Endothelial cell (in vitro differentiated cells): ENCODE measurements at places on chromosomes 16 and 17.
A peak's percentile ranks its signal among the peaks of the same experiment; 100 is the strongest.

DNA sequence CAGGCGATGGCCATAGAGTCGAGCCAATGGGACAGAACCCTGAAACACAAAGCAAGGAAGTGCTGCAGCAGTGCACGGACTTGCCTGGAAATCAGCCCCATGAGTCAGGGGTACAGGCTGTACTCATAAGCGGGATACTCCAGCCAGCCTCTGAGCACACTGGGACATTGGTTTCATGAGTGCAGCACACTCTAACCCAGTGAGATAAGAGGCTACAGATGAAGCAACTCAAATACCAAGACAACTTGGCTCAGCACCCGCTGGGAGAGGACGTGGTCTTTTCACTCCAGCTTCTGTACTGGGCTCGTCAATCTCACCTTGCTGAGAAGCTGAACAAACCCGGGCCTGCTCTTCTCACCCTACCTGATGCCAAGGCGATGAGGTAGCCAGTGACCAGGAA is 98.2 kb downstream of the AXIN2 start:
- no peaks in the 10 kb centered on the region for H3K27me3 ChIP-seq
- no peaks in the 10 kb centered on the region for H3K4me1 ChIP-seq
- H3K4me3 ChIP-seq = no peak overlapping the region
- no peak for DNase-seq
- no peak overlapping the region for H3K27ac ChIP-seq

- H3K27me3 ChIP-seq = no peaks in the 10 kb centered on the region
- H3K4me3 ChIP-seq = no peak overlapping the region
- H3K36me3 ChIP-seq = peaks cover 40% of the 10 kb centered on the region
- no peak for DNase-seq
- no peaks in the 10 kb centered on the region for H3K4me1 ChIP-seq
These were observed 43.2 kb downstream of the GOSR1 start for GRCh38 chr17:30520436-30520835.

DNA sequence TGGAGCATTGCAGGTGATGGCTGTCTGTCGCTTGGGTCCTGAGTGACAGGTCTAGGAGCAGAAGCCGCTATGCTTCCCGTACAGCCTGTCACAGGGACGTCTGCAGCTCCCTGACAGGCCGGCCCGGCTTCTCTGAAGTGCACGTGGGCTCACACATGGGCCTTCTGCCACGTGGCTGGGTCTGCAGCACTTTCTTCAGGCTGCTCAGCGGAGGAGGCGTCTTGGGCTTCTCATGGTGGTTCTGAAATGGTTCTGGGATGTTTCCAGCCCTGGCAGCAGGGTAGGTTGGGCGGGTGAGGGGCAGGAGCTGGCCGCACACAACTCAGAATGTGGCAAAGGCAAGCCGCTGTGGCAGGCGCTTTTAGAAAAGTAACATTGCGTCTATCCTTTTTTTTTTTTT is 80.3 kb upstream of the ZNF750 start:
- DNase-seq = no peak
- peaks cover 3% of the 10 kb centered on the region for H3K4me1 ChIP-seq
- H3K27ac ChIP-seq = no peak overlapping the region
- no peak overlapping the region for H3K4me3 ChIP-seq
- H3K36me3 ChIP-seq = peaks cover 16% of the 10 kb centered on the region

- DNase-seq = peak; percentile 41
- peaks cover 4% of the 10 kb centered on the region for H3K4me1 ChIP-seq
- H3K4me3 ChIP-seq = no peak overlapping the region
- H3K36me3 ChIP-seq = no peaks in the 10 kb centered on the region
- peaks cover 8% of the 10 kb centered on the region for H3K27me3 ChIP-seq
- no peak overlapping the region for H3K27ac ChIP-seq
These were observed 32.8 kb downstream of the MYO15A start for GRCh38 chr17:18141210-18141803.
